ENCODE measurements at places on chromosomes 2 and 18. TPM values are rescaled to one million over a fixed set of nuclear protein-coding genes. Genes with fewer than 3 reads are reported as not detected.

The TCF23 gene
- total RNA-seq = not detected

The C2orf76 gene
- total RNA-seq = 10.6 TPM

The REG1B gene
- not detected for total RNA-seq

The PTPRN gene
- total RNA-seq = 1.2 TPM

The PROKR1 gene
- not detected for total RNA-seq

The NT5C1B gene
- total RNA-seq = not detected

The CASP10 gene
- total RNA-seq = 2.4 TPM

The CD28 gene
- not detected for total RNA-seq

The ANKRD39 gene
- 21.9 TPM for total RNA-seq

The IL36A gene
- not detected for total RNA-seq

The MRPS5 gene
- total RNA-seq = 73.3 TPM

The C1QL2 gene
- total RNA-seq = 0.31 TPM

The ADAM23 gene
- 10.0 TPM for total RNA-seq

The ASB18 gene
- total RNA-seq = not detected

The CLK1 gene
- 32.5 TPM for total RNA-seq

The AGXT gene
- not detected for total RNA-seq

The ALPP gene
- 18.1 TPM for total RNA-seq

The KLF7 gene
- 28.8 TPM for total RNA-seq

The CYBRD1 gene
- 30.7 TPM for total RNA-seq

The INHA gene
- 0.52 TPM for total RNA-seq

The RUFY4 gene
- total RNA-seq = not detected

The AKAIN1 gene
- total RNA-seq = not detected

The TTC27 gene
- 23.1 TPM for total RNA-seq

The GKN2 gene
- 2.4 TPM for total RNA-seq

The CCDC74A gene
- total RNA-seq = 16.2 TPM

The GATA6 gene
- 1.8 TPM for total RNA-seq

The TUBA4B gene
- total RNA-seq = 0.10 TPM

The MPP4 gene
- total RNA-seq = 0.24 TPM

The FHOD3 gene
- total RNA-seq = 2.9 TPM

The LHCGR gene
- total RNA-seq = not detected

The CFC1 gene
- total RNA-seq = 0.11 TPM
